Liver (tissue), 10 donors: ENCODE measurements at places on chromosomes 11 and 22. TPM values are rescaled to one million over a fixed set of nuclear protein-coding genes. Genes with fewer than 3 reads are reported as not detected.

- no peak for DNase-seq
Measured at GRCh38 chr11:134229126-134229790, 4.8 kb downstream of the VPS26B start.

DNA sequence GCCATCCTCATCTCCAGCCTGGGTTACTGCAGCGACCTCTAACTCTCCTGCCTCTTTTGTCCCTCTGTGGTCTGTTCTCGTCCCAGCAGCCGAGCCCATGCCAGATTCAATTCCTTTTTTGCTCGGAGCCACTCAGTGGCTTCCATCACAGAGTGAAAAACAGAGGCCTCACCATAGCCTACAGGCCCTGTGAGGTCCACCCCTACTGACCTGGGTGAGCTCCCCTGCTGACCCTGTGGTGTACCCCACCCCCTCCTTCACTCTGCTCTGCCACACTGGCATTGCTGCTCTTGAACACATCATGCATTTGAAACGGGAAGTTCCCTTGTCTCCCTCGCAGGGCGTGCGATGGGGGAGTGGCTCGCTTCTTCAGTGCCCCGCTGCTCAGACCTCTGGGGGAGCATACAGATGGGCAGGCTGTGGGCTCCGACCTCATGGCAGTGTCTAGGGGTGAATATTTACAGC lies 2.1 kb downstream of the AIP start:
- no peak for DNase-seq

DNA sequence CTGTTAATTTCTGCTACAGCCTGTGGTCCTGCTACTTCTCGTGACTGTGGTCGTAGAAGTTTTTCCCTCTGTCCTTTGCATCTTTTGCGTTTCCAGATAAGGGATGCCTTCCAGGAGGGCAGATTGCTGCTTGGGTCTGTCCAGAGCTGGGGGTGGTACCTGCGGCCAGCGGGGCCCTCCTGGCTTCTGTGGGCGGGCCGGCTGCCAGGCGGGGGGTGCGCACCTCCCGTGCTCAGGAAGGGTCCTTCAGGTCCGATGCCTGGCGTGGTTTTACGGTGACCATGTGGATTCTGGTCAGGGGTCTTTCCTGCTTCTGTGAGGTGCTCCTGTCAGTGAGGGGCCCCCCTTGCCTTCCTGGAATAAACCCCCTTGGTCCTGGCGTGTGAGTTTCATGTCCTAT lies 84.8 kb downstream of the KCNQ1 start:
- DNase-seq: no peak

DNA sequence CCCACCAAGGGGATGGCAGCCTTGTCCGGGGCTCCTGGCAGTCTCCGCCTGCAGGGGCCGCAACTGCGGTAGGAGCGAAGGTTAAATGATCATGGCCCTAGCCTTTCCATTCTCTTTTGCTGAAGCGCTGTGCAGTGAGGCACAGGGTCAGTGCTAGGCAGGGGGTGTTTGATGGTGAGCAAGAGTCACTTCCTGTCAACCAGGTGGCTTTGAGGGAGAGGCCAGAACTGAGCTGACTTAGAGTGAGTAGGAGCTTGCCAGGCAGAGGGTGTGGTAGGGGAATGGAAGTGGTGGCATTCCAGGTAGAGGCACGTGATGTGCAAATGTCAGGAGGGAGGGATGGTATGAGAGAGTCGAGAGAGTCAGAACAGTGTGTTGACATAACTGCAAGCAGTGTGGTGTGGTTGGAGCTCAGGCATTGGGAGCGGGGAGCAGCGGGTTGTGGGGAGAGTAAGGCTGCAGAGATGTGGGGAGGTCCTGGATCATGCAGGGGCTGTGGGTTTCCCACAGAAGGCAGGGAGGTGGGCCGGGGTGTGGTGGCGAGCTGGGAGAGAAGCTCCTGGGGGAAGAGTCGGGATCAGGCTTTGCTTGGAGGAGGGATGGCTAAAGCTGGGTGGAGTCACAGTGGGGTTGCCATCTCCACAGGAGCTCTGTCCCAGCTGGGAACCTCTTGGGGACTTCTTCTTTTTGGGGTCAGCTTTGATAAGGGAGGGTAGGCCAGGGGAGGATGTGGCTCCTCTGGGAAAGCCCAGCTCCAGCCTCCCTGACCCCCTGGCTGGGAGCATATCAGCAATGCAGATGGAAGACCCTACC lies 33.3 kb downstream of the AMPD3 start:
- DNase-seq: peak; percentile 27

OLFML1 gene
- total RNA-seq: 2.8 TPM

EFCAB6 gene
- total RNA-seq: 2.1 TPM
